ENCODE measurements at places on chromosomes 13 and 19.
A peak's percentile ranks its signal among the peaks of the same experiment; 100 is the strongest.

DNA sequence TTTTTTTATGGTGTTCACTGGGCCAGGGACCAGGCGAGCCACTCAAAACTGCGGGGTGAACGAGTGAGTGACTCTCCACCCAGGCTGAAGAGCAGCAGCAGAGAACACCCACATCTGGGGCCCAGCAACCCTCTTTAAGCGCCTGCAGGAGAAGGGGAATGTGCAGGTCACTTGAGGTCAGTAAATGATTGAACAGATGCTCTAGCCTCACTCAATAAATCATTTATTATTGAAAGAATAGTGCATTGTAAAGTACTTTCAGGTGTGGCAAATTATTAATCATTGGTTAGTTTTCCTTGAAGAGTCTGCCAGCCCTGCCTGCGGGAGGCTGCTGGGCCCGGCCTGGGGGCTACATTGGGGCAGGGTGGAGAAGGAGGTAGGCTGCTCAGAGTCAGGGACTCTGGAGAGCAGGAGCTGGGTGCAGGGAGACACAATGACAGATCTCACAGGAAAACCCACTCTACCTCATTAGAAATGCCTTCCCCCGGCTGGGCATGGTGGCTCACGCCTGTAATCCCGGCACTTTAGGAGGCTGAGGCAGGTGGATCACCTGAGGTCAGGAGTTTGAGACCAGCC, 42.5 kb downstream of the ABCC4 start:
- DNase-seq: no peak

DNA sequence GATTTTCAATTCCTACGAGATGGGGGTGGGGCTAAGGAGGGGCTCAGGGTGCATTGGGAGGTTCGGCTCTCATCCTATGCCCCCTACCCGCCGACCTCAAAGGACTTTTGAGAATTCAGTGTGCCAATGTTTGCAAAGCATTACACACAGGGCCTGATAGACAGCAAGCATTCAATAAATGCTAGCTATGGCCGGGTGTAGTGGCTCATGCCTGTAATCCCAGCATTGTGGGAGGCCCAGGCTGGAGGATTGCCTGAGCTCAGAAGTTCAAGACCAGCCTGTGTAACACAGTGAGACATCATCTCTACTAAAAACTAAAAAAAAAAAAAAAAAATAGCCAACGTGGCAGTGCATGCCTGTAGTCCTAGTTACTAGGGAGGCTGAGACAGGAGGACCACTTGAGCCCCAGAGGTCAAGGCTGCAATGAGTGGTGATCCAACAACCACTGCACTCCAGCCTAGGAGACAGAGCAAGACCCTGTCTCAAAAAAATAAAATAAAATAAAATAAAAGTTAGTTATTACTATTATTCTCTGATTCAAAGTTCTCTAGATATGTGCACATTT, 1.9 kb upstream of the CBLC start:
- no peak for DNase-seq

GRCh38 chr19:53076984-53077383, 26.2 kb downstream of the ZNF160 start:
- no peak for DNase-seq

DNA sequence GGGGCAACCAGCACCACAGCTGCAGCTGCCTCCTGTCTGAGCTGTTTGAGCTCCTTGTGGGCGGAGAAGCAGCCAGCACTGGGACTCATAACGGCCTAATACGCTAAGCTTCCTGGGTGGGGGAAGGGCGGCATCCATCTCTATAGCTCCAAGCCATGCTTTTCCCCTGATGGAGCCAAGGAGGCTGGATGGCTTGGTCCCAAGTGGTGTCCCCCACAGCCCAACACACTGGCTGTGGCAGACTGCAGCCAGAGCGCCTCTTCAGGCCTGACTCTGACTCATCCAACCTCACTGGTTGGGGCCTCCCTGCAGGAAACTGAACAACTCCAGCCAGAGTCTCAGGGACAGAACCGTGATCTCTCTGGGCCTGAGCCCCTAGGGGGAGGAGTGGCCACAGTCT, 537.3 kb downstream of the SUCLA2 start:
- DNase-seq: no peak

GRCh38 chr19:38970664-38971532, 4.6 kb downstream of the FBXO17 start:
- no peak for DNase-seq

- DNase-seq: no peak
Measured at GRCh38 chr13:37127691-37128241, 22.3 kb upstream of the CSNK1A1L start.

GRCh38 chr19:52086481-52086880, 9.1 kb downstream of the ZNF841 start:
- DNase-seq: no peak

GRCh38 chr13:19604306-19604705, 29.2 kb upstream of the MPHOSPH8 start:
- no peak for DNase-seq

GRCh38 chr13:77423296-77423695, 96.4 kb upstream of the MYCBP2 start:
- DNase-seq: no peak

DNA sequence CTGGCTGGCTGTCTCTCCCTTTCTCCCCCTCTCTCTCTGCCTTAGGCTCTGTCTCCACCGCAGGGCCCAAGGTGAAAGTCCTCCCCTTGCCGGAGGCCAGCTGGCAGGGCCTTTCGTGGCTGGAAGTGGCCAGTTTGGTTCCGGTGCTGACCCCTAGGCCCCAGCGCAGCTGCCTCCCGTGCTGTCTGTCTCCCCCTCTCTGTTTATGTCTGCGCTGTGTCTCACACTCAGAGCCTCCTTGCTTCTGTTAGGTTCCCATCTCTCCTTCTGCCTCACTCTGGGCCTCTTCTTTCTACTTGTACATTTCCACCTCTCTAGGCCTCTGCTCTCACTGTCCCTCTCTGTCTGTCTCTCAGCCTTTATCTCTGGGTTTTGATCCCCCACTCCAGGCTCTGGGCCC, 13.1 kb downstream of the CCDC97 start:
- DNase-seq: no peak

GRCh38 chr19:18317961-18318800, 4.7 kb downstream of the LSM4 start:
- DNase-seq: no peak

GRCh38 chr19:18480006-18480691, 41.7 kb downstream of the ELL start:
- no peak for DNase-seq

DNA sequence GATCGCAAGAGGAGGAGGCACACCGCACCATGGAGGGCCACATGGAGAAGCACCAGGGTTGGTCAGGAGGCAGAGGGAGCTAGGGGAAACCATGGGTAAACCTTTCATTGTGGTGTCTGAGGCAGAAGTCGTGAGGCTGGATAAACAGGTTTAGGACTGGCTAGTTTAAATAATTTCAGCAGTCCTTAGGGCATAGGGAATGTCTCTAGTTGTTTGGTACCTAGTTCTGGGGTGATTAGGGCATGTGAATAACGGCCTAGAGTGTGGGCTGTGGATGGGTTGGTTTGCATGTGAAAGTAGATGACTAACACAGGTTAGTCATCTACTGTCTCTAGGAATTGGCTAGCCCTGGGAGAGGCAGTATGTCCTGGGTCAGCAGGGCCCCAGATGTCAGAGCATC, 102.3 kb downstream of the STOML3 start:
- DNase-seq: no peak

DNA sequence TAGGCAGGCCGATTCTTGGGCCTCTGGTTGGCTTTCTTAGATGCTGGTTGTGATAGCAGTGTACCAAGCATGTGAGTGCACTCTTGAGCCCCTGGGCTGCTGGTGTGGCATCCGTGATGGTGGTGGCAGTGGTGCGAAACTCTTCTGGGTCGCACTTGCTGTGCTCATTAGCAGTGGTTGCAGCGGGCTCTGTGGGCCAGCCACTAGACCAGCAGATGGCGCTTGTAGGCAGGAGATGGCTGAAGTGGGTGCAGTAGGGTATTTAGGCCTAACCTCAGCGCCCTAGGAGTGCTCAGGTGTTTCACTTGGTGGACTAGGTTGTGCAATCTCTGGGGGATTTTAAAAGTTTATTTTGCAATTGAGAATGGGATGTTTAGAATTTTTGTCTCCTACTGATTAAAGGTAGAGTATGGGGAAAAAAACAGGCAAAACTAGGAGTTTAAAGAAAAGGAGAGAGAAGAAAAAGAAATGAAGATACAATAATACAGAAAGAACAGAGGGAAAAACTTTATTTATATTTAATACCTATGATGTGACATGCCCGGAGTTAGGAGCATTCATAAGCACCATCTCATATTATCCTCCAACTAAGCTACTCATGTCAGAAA, 4.3 kb upstream of the ZNF17 start:
- peak; percentile 74 for DNase-seq

DNA sequence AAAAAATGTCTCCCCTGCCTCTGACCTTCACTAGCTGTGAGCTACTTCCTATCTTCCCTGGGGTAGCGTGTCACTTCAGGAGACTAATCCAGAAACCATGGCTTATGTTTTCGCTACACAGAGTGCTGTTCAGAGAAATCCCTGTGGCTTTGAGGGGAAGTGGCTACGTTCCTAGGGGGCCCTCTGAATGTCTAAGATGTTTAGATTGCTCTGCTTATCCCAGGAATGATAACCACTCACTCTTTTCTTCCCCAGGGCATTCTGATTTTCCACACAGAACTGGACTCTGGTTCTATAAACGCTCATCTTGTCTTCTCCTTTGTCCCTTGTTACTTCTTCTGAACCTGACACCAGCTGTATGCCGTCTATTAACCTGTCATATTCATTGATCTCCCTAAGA, 572.5 kb downstream of the OLFM4 start:
- no peak for DNase-seq

DNA sequence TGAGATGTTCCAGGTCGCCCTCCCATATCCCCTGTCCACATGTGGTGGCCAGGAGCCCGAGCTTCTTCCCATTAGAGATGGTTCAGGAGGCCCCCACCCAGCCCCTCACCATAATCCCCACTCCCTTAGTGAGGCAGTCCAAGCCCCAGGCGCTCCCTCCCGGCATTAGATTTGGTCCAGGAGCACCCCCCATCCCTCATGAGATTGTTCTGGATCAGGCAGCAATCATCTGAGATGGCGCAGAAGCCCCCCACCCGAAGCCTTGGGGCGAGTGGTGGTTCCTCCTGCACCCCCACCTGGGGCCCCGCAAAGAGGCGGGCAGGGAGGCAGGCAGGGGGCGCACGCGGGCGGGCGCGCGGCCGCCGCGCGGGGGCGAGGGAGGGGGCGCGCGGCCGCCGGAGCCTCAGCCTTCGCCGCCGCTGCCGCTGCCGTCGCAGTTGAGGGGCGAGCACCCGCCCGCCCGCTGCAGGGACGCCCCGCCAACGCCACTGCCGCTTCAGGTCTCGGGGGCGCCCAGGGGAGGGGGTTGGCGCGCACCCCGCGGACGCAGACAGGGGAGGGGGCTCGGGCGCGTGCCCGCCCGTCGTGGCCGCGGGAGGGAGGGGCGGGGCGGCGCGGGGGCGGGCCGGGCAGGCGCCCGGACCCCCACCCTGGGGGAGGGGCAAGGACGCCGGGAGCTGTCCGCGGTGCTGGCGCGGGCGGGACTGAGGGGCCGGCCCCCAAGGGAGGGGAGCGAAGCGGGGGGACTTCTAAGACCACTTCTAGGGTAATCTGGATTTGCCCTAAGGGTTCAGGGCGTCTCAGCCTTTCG, 46.4 kb upstream of the SHKBP1 start:
- DNase-seq: peak; percentile 33

DNA sequence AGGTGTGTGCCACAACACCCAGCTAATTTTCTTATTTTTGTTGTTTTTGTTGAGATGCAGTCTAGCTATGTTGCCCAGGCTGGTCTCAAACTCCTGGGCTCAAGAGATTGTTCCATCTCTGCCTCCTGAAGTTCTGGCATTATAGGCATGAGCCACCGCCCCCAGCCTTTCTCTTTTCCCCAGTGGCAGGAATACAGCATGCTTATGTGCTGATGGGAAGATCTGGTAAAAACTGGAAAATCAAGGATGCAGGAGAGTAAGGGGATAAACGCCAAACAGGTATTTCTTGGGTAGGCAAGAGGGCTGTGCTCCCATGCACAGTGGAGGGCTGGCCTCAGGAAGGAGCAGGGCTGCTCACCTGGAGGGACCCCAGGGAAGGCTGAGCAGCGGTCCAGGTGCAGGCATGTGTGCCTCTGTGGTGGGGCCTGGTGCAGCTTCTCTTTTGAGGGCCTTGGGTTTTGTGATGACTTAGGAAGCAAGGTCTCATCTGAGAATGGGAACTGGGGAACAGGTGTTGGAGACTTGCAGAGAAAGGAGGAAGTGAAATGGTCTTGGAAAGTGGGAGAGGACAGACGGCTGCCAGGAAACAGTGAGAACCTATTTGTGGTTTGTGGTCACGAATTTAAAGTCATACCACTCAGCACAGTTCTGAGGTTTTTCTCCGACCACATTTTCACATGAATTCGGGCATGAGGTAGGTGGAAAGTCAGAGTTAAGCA, 106.5 kb downstream of the TEX26 start:
- no peak for DNase-seq

DNA sequence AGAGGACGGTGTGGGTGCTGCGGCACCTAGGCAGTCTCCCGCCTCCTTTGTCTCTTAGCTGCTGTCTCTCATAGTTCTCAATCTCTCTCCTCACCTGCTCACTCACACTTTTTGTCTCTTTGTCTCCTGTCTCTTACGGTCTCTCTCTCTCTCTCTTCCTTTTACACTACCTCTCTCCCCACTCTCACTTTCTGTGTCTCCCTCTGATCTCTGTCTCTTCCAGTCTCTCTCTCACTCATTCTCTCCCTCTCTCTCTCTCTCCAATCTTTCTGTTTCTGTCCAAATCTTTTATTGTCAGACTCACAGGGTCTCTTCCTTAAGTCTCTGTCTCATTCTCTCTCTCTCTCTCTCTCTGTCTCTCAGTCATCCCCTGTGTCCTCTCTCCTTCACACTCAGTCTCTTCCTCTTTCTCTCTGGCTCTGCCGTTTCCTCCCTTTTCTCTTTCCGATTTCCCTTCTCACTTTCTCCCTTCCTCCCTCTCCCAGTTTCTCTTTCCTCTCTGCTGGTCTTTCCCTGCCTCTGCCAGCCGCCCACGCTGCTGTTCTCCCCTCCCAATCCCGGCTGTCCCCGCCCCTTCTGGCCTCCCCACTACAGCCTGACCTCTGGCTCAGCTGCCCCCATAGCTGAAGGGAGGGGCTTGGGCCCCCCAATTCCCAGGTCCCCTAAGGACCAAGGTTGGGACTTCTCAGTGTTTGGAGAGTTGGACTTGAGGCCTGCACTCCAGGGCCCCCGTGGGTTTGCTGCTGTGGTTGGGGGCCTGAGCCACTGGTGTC, at the start of gene PLEKHA4:
Gene PLEKHA4 (minus strand): TSS at position 504 of the 773 bp plus-strand sequence. CDS start 997 bp downstream, outside the sequence.
- DNase-seq: no peak

- DNase-seq: no peak
Measured at GRCh38 chr13:23718996-23719395, 148.8 kb downstream of the TNFRSF19 start.

- no peak for DNase-seq
Measured at GRCh38 chr19:55563261-55563690, 17.4 kb downstream of the ZNF579 start.

- DNase-seq: no peak
Measured at GRCh38 chr13:98526182-98526512, 50.8 kb downstream of the STK24 start.

GRCh38 chr13:21117104-21117809, 55.9 kb upstream of the LATS2 start:
- DNase-seq: no peak

Data from activated naive CD4-positive, alpha-beta T cell treated with anti-CD3 and anti-CD28 coated beads, Interleukin-2, amount 50 U/mL, for 16 hours (primary cell).